ENCODE measurements at places on chromosomes 3 and 15.

- DNase-seq, result no peak
These were observed 517.6 kb upstream of the ROBO1 start for GRCh38 chr3:80285388-80285787.

DNA sequence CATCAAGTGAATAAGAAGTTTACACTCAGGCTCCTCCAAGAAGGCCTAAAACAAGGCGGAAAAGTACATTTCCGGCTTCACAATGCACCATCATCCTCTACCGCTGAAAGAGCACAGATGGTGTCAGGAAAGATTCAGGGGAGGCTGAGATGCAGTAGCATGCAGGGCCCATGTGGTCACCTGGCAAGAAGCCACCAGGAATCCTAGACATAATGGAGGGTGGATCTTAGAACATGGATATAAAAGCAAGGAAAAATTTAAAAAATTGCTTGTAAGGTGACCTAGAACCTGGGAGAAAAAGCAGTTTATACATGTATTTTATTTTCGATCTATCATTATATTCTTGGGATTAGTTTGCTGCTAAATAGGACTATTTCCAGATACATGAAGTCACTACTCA is 21.9 kb upstream of the OTOL1 start:
- DNase-seq, result no peak

DNA sequence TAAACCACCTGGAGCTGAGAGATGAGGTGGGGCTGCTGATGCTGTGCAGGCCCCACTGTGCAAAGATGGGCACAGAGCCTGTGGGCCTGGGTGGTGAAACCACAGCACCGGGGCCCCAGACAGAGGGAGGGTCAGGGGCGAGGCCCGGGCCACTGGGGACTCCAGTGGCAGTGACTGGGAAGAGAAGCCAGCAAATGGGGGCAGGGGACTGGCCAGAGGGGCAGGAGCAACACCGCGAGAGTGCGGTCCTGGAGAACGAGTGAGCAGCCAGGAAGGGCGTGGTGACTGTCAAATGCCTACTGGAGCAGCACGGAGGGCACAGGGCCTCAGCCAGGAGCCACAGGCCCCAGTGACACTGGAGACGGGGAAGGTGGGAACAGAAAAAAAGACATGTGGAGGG is 39.8 kb downstream of the HCN4 start:
- DNase-seq, result no peak

DNA sequence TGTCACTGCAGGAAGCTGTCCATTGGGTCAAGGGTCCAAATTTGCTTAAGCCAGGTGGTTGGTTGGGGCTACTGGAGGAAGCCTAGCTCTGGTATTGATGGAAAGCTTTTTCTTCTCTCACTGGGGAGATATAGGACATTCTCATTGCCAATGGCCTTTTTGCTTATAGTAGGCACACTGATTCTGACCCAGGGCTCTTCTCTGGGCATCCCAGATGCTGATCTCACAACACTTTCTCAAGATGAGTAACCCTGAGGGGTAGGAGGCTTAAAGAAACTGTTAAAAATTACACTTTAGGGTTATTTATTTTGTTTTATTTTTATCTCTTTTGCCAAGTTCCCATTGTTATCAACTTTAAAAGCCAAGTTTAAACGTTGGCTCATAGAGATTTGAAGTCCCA is 337.8 kb downstream of the LRRC3B start:
- no peak for DNase-seq

DNA sequence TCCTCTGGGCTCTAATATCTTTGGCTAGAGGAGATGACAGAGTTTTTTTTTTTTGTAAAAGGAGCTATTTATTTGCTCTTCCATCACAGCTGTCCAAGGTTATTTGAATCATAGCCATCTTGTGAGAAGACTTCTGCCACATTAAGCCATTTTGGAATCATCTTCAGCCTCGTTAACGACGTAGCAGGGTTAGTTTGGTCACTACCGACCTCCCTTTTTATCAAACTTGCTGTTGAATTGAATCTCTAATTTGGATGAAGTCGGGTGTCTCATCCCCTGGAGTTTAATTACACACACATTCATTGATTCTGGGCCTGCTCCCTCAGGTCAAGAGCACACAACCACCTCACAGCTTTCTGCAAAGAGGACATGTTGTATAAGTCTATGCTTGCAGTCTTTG is 238.7 kb downstream of the CPNE4 start:
- no peak for DNase-seq

- no peak for DNase-seq
These were observed 100.8 kb upstream of the ABHD17C start for GRCh38 chr15:80594091-80594889.

- no peak for DNase-seq
These were observed 62.4 kb upstream of the SPATA12 start for GRCh38 chr3:56998076-56998529.

DNA sequence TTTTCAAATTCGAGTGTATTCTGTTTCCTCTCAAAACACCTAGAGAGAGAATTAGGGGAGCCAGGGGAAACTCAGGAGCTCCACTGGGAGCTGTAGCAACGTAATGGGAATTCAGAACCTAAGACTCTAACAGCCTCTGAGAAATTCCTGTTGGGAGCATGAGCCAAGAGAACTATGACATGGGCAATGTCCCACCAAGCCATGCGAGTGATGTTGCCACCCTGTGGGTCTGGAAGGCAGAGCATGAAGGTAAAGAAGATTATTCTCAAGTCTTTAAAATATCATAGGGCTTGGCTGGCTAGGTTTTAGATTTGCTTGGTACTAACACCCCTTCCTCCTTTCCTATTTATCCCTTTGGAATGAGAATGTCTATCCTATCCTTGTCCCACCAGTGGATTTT is 392.6 kb upstream of the ADAMTS9 start:
- DNase-seq, result no peak

DNA sequence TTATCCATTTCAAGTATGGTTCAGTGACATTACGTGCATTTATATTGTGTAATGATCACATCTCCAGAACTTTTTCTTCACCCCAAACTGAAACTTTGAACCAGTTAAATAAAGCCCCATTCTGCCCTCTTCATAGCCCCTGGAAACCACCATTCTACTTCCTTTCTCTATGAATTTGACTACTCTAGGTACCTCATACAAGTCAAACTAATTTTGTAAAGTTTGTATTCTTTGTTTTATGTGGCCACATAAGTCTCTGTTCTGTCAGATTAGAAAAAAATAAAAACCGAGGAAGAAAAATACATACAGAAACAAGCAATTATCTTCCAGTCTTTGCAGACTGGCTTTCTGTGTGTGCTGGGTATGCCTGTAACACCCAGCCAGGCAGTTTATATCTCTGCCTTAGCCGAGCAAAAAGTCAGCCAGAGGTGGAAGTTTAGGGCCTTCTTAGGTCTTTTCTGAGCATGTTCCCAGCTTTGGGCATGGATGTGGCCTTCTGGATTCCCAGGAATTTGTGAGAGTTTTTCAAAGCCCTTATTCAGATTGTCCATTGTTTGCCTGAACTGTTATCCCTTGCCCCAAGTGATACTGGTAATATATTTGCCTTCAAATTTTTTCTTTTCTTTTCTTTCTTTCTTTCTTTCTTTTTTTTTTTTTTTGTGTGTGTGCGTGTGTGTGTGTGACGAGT is 6.0 kb upstream of the GRAMD1C start:
- DNase-seq, result no peak

All from T-cell (primary cell).